Activated naive CD4-positive, alpha-beta T cell treated with anti-CD3 and anti-CD28 coated beads for 36 hours (primary cell): ENCODE measurements at places on chromosomes 3 and 15. TPM values are rescaled to one million over a fixed set of nuclear protein-coding genes. Genes with fewer than 3 reads are reported as not detected.

DNA sequence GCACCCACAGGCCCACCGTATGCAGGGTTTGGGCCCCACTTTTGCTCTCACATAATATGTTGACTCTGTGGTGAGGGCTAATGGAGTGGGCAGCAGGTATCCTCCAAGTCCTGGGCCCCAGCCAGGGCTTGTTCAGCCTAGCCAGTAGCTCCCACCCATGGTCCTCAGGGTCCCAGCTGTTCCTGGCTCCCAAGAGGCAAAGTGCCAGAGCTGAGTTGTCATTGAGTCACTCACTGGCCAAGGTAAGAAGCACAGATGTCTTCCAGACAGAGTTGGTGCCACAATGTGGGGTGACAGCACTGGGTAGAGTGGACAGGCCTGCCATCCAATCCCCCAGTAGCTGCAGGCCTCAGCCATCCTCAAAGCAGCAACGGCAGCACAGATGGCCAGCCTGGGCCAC is 4.3 kb downstream of the SHF start:
- DNase-seq: no peak

GRCh38 chr3:171242170-171242569 is 215.7 kb upstream of the SLC2A2 start:
- DNase-seq: no peak

Gene DET1
- 2.0 TPM for total RNA-seq

- no peak for DNase-seq
Measured at GRCh38 chr15:96261575-96262034, 68.9 kb upstream of the NR2F2 start.

DNA sequence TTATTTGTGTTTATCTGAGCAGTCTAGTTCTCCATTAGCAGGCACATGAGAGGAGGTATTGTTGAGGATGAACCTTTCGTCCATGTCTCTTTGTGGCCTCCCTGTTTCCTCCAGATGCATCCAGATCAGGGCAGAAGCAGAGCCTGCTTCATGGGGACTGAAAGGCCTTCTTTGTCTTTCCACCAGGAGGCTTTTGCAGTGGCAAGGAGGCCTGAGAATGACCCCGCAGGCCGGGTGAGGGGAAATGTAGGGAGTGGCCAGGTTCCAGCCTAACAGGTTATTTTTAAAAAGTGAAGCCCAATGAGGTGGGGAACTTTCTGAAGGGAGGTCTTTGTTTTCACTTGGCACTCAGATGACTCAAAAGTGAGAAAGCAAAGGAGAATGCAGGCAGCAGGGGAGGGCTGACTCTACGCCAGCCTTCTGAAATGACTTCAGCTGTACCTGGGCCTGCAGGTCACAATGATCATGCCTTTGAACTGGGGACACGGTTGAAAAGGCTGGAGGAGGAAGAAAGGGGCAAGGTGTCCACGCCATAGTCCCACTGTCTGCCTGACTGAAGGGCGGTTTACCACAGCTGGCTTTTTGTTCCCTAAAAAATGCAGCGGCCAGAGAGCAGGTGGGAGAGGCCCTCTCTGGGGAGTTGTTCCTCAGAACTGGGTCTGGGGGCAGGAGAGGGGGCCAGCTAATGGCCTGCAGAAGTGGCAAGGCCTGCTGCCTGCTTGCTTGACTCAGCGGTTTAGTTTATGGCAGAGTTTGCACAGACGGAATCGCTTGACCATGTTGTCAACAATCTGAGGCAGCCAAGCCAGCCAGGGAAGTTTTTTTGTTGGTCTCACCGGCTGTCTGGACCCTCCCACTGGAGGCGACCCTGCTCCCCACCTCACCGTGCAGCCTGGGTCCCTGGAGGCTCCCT is 28.7 kb downstream of the CMTM7 start:
- DNase-seq: peak; percentile 81

DNA sequence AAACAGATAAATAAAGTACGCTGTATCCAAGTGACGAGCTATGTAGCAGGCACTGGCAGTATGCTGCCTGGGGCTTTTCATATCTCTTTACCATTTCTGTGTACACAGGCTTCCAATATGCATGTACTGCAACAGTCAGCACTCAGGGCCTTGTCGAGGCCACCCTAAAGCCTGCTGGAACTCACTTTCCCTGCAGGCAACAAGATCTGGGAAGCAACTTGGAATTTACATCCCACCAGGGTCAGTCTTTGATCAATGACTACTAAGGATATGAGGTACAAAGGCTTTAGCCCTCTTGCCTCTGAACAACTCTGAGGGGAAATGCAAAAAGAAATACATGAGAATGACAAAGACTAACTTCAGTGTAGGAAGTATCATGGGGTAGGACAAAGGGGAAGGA is 101.8 kb upstream of the ARL6 start:
- no peak for DNase-seq

GRCh38 chr3:47250309-47251060 is 32.1 kb downstream of the KIF9 start:
- no peak for DNase-seq

DNA sequence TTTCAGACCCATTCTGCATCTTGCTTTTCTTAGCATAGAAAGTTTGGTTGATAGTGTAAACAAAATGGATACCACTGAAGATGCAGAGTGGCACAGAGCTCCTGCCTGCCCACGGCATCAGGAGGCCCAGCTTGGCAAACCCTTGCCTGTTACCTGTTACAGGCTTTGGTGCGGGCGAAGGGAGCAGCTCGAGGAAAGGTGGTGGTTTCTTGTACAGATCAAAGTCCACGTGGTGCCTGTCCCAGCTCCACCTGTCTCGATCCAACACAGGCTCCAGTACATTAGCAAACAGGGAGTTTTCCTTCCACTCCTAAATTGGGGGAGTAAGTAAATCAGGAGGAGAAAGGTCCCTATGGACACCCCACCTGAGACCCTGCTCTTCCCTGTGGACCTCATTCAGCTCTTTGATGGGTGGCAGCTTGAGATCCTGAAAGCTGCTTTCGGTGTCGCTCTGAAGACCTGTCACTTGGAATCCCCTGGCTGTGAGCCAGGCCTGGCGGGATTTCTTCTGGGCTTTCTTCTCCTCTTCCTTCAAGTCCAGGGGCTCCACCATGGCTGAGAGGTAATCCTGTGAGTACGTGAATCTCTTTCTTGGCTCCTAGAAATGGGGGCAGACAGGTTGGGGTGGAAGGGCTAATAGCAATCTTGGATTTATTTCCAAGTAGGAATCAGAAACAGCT is 35.7 kb downstream of the ACAD9 start:
- no peak for DNase-seq

DNA sequence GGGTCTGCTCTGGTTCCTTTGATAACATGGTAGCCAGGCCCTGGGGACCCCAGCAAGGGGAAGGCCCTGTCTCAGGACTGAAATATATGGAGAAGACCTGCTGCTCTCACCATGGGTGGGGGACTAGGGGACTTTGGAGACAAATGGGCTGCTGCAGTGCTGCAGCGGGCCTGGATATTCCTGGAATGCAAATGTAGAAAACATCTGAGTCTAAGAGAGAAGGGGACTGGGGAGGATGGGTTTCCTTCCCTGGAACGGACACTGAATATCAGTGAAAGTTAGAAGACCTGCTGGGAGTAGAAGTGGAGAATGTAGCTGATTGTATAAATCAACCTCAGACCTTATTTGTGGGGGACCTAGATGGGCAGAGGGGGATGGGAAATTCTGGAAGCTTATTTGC is 3.1 kb upstream of the HCN4 start:
- no peak for DNase-seq
